ENCODE measurements at places on chromosomes 3 and 15. TPM values are rescaled to one million over a fixed set of nuclear protein-coding genes. Genes with fewer than 3 reads are reported as not detected.

DNA sequence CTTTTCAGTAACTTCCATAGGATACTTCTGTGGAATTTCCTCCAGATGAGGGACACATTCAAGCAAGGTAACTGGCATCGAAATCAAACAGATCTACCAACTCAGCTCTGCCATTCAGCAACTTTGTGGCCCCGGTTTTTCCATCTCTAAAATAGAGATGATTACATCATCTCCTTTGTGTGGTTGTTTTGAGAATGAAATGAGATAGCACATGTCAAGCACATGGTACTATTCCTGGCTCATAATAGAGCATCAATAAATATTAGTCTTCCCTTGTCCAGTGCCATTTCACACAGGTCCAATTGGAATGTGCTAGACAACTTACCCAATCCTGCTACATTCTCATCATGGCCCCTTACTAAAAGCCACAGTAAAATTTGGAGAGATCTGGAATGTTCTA, 24.2 kb upstream of the TM4SF4 start:
- peaks cover 4% of the 10 kb centered on the region for H3K36me3 ChIP-seq
- no peaks in the 10 kb centered on the region for H3K4me1 ChIP-seq
- H3K4me3 ChIP-seq: no peak overlapping the region
- no peak overlapping the region for H3K27ac ChIP-seq
- H3K27me3 ChIP-seq: peaks cover 12% of the 10 kb centered on the region
- DNase-seq: no peak

DNA sequence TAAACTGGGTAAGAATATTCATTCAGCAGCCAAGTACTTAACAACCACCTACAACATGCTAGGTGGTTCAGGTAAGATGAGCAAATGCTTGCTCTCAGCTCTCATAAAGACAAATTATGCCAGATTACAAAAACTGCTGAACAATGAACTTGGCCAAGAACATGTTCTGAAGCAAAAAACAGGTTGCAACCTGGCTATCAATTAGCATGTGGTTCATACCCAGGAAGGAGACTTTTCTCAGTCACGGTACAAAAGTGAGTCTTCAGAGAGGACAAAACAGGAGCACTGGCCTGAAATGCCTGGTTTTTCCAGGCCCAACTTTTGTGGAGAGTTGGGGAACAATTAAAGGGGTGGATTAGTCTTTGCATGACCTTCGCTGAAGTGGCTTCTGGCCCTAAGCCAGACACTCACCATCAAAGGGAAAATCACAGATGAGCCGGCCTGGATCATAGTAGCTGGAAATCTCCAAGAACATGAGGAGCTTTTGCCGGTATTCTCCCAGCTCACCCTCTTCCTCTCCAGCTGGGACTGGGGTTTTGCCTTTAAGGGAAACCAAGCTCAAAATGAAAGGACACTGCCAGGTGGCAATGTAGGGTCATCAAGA, 7.6 kb upstream of the PLA2G4F start:
- no peaks in the 10 kb centered on the region for H3K4me1 ChIP-seq
- H3K4me3 ChIP-seq: no peak overlapping the region
- H3K27me3 ChIP-seq: no peaks in the 10 kb centered on the region
- peak overlapping the region; percentile 11 for H3K27ac ChIP-seq

DNA sequence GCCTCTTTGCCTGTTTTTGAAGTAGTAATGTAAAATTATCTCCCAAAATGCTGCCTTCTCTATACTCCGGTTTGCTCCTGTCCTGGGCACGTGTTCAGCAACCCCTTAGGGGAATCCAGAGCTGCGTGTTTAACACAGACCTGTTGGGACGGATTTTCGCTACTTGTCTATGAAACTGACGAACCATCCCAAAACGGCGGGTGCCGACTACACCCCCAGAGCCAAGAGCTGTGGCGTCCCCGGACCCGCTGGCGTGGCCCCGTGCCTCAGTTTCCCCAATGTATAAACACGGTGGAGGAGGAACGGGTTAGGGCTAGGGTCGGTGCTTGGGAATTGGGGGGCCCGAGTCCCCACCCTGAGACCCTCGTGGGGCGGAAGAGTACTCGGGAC, 473 bp downstream of the FHIT start:
- H3K27me3 ChIP-seq: peaks cover 1% of the 10 kb centered on the region
- peak; percentile 61 for DNase-seq
- peak overlapping the region; percentile 92 for H3K4me3 ChIP-seq
- H3K27ac ChIP-seq: peak overlapping the region; percentile 96
- H3K36me3 ChIP-seq: no peaks in the 10 kb centered on the region

DNA sequence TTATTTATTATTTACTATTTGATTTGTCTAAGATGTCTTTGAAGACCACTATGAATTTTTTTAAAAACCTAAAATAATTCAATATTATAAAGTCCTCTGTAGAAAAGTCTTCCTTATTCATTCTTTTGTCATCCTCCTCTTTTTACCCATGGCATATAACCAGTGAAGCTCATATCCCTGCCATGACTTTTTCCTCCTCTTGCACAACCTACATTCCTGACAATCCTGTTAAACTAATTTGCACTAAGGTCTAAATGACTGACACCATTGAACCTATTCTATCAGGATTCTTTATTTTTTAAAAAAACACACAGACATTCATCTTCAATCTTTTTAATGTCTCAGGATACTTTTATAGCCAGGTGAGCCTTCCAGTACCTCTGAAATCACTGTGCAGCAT, 159.9 kb upstream of the SLC2A2 start:
- peaks cover 19% of the 10 kb centered on the region for H3K36me3 ChIP-seq
- H3K27ac ChIP-seq: no peak overlapping the region
- DNase-seq: no peak
- no peaks in the 10 kb centered on the region for H3K27me3 ChIP-seq

DNA sequence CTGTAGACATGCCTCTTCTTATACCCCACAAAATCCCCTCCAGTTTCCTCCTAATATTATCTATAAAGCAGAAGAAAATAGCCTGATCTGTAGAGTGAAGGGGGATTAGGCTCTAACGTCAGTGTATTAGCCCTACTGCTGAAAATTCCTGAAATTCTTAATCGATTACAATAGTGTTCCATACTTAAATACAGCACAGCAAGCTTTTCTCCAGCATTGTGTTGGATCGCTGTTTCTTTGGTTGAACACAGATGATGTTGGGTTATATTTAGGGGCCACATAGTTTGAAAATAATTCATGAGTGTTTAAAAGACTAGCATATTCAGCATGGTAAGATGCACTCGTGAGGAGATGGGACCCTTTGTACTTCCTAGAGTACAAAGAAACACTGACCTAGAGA, 52.5 kb downstream of the PIAS1 start:
- H3K27me3 ChIP-seq: no peaks in the 10 kb centered on the region
- H3K36me3 ChIP-seq: peaks cover 31% of the 10 kb centered on the region
- no peak for DNase-seq
- H3K4me1 ChIP-seq: peaks cover 45% of the 10 kb centered on the region
- no peak overlapping the region for H3K4me3 ChIP-seq

GRCh38 chr15:70545526-70545925, 217.8 kb downstream of the UACA start:
- H3K4me3 ChIP-seq: no peak overlapping the region
- no peak for DNase-seq
- H3K27me3 ChIP-seq: no peaks in the 10 kb centered on the region
- no peaks in the 10 kb centered on the region for H3K36me3 ChIP-seq
- H3K27ac ChIP-seq: no peak overlapping the region
- H3K4me1 ChIP-seq: peaks cover 45% of the 10 kb centered on the region

DNA sequence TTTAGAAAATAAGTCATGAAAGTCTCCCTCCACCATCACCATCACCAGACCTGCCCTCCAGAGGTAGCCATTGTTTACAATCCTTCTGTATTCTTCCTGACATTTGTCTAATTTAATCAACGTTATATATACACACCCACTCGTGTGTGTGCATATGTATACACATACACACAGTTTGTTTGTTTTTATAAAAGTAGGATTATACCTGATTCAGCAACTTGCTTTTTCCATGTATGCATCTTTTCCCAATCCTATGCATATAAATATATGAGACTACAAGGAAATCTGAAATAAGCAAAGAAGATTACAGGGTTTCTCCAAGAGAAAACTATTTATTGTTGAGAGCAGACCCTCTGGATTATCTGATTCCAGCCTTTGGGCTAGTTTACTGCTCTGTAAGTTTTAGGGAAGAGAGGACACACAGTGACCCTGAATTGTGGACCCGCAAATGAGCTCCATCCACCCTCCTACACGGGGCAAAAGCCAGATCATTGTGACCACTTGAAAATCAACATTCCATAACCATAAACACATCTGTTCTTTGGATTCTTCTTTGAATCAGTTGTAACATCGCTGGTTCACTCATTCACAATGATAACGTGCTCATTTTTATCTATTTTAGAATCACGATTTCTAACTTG, 104.3 kb downstream of the CPN2 start:
- H3K27ac ChIP-seq: no peak overlapping the region
- no peaks in the 10 kb centered on the region for H3K27me3 ChIP-seq
- no peaks in the 10 kb centered on the region for H3K36me3 ChIP-seq
- H3K4me1 ChIP-seq: no peaks in the 10 kb centered on the region
- no peak for DNase-seq

- peak overlapping the region; percentile 60 for H3K27ac ChIP-seq
- H3K4me1 ChIP-seq: peaks cover 22% of the 10 kb centered on the region
Observed at GRCh38 chr3:11568503-11569155, 75.1 kb downstream of the VGLL4 start.

- H3K36me3 ChIP-seq: no peaks in the 10 kb centered on the region
- peaks cover 33% of the 10 kb centered on the region for H3K4me1 ChIP-seq
- no peaks in the 10 kb centered on the region for H3K27me3 ChIP-seq
- peak overlapping the region; percentile 79 for H3K27ac ChIP-seq
Observed at GRCh38 chr3:129576514-129577352, 29.7 kb downstream of the PLXND1 start.

GRCh38 chr3:64454179-64454578, 228.9 kb upstream of the PRICKLE2 start:
- no peak for DNase-seq
- peaks cover 22% of the 10 kb centered on the region for H3K27me3 ChIP-seq
- no peak overlapping the region for H3K27ac ChIP-seq
- H3K4me3 ChIP-seq: no peak overlapping the region
- H3K36me3 ChIP-seq: no peaks in the 10 kb centered on the region

- no peaks in the 10 kb centered on the region for H3K36me3 ChIP-seq
- H3K27ac ChIP-seq: no peak overlapping the region
- DNase-seq: no peak
- H3K27me3 ChIP-seq: peaks cover 2% of the 10 kb centered on the region
- peaks cover 5% of the 10 kb centered on the region for H3K4me1 ChIP-seq
- H3K4me3 ChIP-seq: no peak overlapping the region
Observed at GRCh38 chr15:56804938-56805337, 71.6 kb upstream of the ZNF280D start.

DNA sequence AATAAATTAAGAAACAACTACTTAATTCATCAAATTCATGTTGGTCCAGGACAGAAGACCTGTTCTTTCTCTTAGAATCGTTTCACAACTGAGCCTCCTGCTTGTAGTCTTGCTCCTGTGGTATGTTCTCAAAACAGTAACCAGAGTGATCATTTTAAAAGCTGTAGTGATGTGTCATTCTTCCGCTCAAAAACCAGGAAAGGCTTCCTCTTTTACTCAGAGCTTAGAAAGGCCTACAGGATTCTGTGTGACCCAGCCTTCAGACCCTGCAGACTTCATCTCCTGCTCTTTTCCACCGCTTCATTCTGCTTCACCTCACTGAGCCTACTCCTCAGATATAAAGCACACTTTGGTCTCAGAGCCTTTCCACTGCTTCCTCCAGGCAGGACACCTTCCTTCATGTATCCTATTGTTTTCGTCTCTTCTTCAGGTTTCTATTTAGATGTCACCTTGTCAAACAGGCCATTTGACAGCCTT, 22.7 kb downstream of the ST6GAL1 start:
- peak overlapping the region; percentile 82 for H3K27ac ChIP-seq
- H3K4me3 ChIP-seq: peak overlapping the region; percentile 18
- peak; percentile 23 for DNase-seq

GRCh38 chr3:158200955-158201354, 91.1 kb downstream of the RSRC1 start:
- peaks cover 60% of the 10 kb centered on the region for H3K36me3 ChIP-seq
- H3K4me3 ChIP-seq: no peak overlapping the region
- DNase-seq: no peak
- no peak overlapping the region for H3K27ac ChIP-seq
- no peaks in the 10 kb centered on the region for H3K4me1 ChIP-seq

GRCh38 chr15:43511012-43511885, 6.2 kb upstream of the MAP1A start:
- H3K4me1 ChIP-seq: peaks cover 29% of the 10 kb centered on the region
- H3K36me3 ChIP-seq: no peaks in the 10 kb centered on the region
- peak overlapping the region; percentile 90 for H3K4me3 ChIP-seq

DNA sequence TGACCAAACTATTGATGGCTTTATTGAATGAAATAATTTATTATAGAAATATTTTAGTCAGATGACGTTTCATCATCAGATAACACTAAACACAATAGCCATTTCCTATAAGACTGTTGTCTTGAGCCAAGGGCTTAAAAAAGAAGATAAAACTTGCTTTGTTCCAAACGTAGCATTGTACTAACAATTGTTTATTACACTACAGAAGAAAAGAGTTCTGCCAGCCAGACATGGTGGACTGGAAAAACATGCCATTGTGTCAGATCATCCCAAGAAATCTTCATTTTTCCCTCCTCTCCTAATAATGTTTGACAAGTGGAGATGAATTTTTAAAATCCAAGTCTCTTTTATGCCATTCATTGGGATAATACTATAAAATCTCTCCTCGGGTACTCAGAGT, 203.3 kb downstream of the CDIN1 start:
- H3K36me3 ChIP-seq: peaks cover 3% of the 10 kb centered on the region
- H3K27ac ChIP-seq: no peak overlapping the region
- no peak for DNase-seq
- H3K4me1 ChIP-seq: peaks cover 16% of the 10 kb centered on the region

DNA sequence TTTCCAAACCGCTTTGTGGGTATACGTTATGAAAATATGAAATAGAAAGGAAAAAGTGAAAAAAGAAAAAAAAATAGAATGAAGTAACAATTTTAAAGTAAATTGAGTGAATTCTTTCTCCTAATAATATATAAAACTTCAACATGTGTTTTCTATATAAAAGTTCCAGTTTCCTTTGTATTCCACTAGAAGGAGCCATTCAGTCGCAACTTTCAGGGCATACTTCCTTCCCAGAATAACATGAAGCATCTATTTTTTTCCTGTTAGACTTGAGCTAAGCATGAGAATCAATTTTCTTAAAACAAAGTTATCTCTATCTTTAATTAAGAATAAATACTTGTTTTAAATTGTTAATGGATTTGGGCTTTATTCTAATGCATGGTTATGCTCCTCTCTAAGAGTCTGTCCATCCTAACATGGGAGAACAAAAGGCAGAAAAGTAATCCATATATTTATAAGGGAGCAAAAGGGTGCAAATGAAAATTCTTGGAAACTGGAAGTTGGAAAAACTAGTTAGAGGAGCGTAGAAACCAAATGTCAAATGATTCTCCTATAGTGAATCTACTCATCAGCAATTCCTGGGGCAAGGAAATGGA, 16.0 kb upstream of the VGLL3 start:
- no peaks in the 10 kb centered on the region for H3K36me3 ChIP-seq
- no peaks in the 10 kb centered on the region for H3K27me3 ChIP-seq
- H3K27ac ChIP-seq: no peak overlapping the region
- DNase-seq: no peak

Gene TTC21A
- 0.79 TPM for total RNA-seq

Gene ANKRD34C
- total RNA-seq: not detected

Gene SNRK
- 29.2 TPM for total RNA-seq

Gene GPR176
- total RNA-seq: 0.13 TPM

Data from activated CD8-positive, alpha-beta T cell treated with anti-CD3 and anti-CD28 coated beads for 36 hours (primary cell).